ENCODE measurements at places on chromosomes 1 and 21.

DNA sequence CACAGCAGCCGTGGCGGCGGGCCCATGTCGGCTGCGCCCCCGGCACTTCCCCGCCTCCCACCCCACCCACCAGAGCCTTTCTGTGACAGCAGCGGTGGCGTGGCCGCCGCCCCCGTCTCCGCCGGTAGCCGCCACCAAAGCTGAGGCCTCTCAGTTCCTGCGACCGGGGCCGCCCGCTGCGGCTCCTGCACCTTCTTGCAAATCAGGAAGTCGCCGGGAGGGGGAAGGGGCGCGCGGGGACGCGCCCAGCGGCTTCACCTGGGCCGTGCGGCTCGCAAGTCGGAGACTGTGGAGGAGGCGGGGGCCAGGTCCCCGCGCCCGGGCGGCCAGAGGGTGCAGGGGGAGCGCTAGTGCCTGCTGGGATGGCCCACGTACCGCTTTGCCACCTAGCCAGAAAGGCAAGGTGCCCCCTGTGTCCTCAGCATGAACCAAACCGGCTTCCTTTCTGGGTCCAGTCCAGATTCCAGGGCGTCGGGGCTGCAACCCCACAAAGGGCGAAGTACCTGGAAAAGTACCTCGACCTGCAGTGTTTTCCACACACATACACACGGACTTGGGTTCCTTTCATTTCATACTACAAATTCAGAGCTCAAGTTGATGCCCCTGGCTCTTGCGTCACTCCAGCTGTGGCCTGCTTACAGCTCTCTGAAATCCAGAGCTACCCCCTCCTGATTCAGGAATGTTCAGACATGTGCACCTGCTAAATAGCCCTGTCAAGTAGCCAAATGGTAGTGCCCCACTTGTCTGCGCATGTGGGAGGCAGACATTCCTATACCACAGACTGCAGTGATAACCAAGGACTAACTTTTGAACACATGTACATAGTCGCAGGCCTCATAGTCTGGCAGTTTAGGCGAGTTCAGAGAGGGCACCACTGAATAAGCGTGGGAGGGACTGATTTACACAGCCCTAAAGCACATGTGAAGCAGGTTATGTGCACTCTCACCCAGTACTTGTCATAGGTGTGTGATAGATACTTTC lies at the start of gene DENND1B:
DENND1B (minus strand) TSS at position 199 of the 981 bp plus-strand sequence. CDS start 325 bp downstream, outside the sequence.
- DNase-seq = peak; percentile 60

GRCh38 chr1:88740784-88741183 lies 56.7 kb downstream of the PKN2 start:
- peak; percentile 19 for DNase-seq

DNA sequence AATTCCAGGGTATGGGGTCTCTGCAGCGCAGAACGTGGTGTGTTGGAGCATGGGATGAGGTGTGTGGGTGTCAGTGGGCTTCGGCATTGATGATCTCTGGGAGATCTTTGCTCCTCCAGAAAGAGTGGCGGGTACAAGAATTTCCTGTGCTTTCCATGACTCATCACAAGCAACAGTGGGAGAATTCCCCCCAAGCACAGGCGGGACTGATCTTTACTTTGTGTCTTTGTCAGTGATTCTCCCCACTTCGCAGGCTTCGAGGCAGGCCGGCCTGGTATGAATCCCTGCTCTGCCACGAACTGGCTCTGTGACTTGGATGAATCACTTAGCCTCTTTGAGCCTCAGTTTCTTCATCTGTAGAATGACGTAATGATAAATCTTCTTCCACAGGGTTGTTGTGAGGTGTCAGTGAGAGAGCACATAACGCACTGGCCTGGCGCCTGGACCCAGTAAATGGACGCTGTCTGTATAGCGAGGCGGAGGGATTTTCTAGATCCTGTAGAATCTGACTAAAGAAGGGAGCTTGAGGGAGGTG lies 2.0 kb downstream of the OPRD1 start:
- no peak for DNase-seq

DNA sequence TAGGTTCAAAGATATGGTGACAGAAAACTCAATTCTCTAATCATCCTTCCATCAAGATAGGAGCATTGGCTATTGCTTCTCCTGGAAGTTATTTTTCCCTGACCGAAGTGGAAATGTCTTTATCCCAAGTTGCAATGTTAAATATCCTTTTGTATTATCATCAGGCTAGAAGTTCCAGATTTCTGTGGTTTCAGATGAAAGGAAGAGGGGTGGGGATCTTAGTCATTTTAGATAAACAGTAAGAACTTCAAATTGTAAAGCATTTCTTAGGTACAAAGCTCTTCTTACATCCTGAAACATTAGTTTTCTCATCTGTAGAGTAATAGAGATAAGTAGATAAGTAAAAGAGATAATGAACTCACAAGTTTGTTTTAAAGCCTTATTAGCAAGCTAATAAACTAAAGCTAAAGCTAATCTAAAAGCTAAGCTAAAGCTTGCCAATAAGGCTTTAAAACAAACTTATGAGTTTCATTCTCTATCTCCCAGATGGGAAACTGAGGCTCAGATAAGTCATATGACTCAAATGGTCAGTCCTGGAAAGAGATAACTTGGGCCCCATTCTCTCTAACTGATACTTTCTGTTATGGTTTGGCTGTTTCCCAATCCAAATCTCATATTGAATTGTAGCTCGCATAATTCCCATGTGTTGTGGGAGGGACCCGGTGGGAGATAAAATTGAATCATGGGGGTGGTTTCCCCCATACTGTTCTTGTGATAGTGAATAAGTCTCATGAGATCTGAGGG lies 99.2 kb upstream of the KCNK2 start:
- DNase-seq = peak; percentile 27

GRCh38 chr1:180675586-180675985 lies 43.8 kb downstream of the XPR1 start:
- no peak for DNase-seq

DNA sequence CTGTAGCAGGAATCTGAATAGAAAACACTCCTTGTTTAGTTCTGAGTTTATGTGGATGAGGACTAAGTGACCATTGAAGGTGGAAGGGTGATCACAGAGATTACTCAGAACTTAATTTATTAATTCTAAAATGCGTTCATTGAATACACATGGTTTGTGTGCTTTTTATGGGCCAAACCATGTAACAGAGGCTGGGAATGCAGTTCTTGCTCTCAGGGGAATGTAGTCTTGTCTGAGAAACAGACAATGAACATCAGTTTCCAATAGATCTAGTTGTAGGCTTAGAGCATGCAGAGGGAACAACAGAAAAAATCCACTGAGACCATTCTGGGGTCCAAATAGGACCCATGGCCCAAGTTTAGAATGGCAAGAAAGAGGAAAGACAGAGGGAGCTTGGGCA lies 46.1 kb downstream of the ITSN1 start:
- DNase-seq = peak; percentile 63

DNA sequence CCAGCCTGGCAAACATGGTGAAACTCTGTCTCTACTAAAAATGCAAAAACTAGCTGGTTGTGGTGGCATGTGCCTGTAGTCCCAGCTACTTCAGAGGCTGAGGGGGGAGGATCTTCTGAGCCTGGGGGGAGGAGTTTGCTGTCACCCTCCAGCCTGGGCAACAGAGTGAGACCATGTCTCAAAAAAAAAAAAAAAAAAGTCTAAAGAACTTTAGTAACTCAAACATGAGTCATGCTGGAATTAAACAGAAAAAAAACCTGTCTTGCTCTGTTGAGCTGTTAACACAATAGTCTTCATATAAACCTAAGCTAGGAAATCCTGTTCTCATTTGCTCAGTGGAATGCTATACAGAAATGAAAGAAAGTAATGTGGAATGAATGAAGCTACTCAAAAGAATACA lies 16.7 kb upstream of the DISP1 start:
- peak; percentile 67 for DNase-seq

DNA sequence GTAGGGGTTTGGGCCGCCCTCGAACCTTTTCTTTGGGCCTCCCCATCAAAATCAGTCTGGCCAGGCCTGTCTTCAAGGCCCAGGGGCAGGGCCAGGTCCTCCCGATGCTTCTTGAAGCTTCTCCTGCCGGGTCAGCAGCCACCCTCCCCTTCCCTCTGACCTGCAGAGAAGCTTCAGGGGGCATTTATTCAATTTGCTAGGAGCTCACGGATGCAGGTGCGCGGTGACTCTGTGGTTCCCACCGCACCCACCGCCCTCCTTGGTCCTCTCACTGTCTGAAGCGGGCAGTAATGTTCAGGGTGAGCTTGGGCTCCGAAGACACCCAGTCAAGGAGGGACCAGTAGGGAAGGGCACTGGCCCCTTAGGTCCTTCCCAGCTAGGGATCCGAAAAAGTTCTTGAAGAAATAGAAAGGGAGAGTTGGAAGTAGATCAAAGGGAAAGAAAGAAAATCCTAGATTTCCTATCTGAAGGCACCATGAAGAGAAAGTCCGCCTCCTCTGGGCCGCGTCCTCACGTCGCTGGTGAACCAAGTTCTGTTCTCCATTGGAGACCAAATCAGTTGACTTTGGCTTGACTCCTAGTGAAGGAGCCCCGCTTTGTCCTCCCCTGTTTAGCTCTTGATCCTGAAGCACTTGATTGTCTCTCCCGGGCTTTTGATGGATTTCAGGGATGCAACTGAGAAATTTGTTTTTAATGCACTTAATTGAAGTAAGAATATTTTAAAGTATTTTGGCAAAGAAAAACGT lies 8.7 kb upstream of the RNU1-2 start:
- DNase-seq = no peak

DNA sequence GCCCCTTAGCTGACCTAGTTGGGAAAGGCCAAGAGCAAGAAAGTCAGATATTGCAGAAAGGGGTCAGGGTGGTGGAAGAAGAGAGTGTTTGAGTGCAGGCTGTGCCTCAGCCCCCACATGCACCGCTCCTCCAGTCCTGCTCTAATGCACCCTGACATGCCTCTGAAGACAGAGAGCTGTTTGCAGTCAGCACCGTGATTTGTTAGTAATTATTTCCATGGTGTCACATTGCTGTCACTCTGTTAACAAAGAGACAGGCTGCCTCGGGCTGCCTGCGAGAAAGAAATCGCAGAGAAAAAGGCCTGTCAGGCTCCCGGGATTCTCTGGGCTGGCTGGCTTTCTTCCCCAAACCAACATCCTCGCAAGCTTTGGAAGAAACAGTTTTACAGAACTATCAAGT lies 58.3 kb downstream of the ERI3 start:
- DNase-seq = no peak

- DNase-seq = peak; percentile 19
Measured at GRCh38 chr1:221164029-221164428, 284.8 kb downstream of the HLX start.

GRCh38 chr21:36627242-36627641 lies 71.7 kb upstream of the SIM2 start:
- DNase-seq = no peak

GRCh38 chr1:24759492-24759891 lies 14.2 kb downstream of the CLIC4 start:
- DNase-seq = no peak

DNA sequence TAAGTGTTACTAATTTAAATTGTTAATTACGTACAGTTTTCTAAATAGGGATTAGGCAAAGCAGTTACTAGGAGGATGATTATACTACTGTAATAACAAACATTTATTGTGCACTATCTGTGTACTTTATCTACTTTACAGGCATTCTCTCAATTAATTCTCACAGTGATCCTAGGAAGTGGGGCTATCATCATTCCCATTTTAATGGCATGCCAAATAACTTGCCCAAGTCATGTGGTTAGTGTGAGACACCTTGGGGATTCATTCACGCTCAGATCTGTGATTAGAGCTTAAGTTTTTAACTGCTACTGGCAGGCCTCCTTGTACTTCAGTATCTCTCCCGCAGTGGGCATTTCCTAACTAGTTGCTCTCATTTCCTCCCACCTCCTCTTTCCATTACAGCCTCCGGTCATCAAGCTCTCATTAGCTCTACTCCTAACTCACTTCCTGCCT lies 11.5 kb downstream of the PHLDA3 start:
- DNase-seq = peak; percentile 61
